Posterior vena cava (tissue), 2 donors: ENCODE measurements at places on chromosomes 4 and X. TPM values are rescaled to one million over a fixed set of nuclear protein-coding genes. Genes with fewer than 3 reads are reported as not detected.

MAOA gene
- total RNA-seq: 90.5 TPM

ATP1B4 gene
- total RNA-seq: not detected

ZNF275 gene
- total RNA-seq: 10.8 TPM

PHOX2B gene
- total RNA-seq: not detected

PNMA3 gene
- total RNA-seq: 0.14 TPM

CXCL5 gene
- not detected for total RNA-seq

DNA sequence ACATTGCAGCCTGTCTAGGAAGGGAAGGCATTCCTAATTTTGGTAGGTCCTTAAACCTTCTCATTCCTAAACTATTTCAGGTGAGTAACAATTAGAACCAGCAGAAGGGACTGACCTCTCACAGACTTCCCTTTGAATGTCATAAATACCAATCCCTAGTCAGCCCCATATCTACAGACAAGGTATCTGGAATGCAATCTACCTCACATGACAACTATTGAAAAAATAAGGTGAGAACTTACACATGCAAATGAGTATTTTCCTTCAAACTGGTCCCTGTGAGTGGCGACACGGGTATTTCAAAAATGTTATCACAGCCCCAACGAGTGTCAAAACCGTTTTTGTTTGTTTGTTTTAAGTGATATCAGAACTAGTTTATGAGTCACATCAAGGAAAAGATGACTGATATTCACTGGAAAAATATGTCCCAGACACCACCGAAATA, 102.4 kb upstream of the VCX2 start:
- DNase-seq: no peak

- DNase-seq: no peak
Observed at GRCh38 chr4:150943818-150944217, 71.3 kb downstream of the LRBA start.

GRCh38 chr4:87851332-87851731, 18.6 kb downstream of the MEPE start:
- peak; percentile 79 for DNase-seq

- no peak for DNase-seq
Observed at GRCh38 chr4:158006990-158007389, 165.8 kb downstream of the GASK1B start.

DNA sequence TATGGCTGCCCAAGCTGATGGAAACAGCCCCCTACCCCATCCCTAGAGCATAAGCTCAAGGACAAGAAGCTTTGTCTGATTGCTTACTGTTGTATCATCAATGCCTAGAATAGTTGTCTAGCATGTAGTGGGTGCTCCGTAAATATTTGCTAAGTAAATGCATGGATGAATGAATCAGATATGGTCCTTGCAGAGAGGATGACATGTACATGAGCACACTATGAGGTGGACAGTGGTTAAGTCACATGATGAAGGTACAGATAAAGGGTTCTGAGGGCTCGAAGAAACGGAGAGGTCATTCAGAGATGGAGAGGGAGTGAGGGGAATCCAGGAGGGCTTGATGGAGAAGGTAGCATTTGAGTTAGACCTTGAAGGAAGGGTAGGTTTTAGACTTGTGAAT, 214.2 kb downstream of the RBMX2 start:
- no peak for DNase-seq

DNA sequence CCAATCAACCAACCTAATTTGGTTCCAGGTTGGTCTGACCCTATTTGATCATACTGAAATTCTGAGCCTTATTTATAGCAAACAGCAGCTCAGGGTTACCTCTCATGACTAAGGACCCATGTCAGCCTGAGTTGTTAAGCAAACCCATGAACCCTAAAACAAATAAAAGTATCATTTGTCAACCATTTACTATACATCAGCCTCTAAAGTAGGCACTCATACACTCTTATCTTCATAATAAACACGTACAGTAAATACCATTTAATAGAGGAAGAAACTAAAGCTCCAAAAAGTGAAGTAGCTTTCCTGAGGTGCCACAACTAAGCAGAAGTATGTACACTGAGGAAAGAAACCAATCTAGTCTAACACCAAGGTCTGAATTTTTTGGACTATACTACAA, 25.2 kb downstream of the MANBA start:
- no peak for DNase-seq

DNA sequence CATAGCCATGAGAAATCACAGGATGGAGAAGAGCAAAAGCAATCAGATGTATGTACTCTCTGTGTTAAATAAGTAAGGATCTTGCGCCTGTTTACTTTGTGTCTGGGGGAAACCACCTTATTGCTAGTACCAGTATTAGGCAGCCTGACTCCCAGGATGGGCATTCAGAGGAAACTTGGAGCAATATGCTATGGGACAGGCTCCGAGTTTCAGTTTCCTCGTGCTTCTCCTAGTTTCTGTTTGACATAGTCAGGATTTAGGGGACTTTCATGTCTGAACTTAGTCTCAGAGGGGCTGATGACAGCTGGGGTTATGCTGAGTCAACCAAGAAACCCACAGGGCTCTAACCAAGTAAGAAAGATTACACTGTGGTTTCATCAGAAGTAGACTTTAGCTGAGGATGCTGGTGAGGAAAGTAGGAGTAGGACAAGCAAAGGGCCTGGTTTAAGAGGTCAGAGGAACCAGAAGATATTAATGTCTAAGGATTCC, 13.5 kb downstream of the NSUN7 start:
- DNase-seq: no peak

DNA sequence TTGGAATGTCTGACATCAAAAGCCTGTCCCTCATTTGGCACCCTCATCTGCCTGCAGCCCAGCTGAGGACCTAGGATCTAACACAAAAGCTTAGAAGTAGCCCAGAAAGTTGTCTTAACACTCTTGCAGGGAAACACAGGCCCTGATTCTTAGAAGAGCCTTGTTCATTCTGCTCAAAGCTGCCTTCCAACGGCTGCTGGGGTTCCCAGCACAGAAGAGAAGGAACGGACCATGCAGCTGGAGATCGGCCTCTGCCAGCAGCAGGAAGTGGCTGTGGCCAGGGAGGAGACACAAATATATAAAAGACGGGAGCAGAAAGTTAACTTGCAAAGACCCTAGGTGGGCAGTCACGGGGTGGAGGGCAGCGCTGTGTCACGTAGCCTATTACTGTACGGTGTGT, 20.4 kb downstream of the PRPS2 start:
- DNase-seq: no peak

DNA sequence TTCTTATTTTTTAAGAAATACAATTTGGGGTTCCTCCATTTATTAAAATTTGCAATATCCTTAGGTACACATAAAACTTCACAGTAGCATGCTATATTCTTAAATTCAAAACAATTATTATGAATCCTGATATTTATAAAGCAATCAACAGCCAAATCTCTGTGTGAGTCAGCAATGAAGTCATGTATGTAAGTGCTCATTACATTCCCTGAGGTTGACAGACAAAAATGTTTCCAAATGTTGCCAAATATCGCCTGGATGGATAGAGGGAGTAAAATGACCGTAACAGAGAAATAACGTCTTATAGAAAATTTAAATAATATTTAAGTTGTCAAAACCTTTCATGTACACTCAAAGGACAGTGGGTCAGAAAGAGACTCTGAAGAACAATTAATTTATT, 220.0 kb downstream of the PCDH18 start:
- no peak for DNase-seq

- no peak for DNase-seq
Observed at GRCh38 chr4:57075367-57075766, 34.8 kb downstream of the IGFBP7 start.

GRCh38 chrX:48531358-48531959, 8.1 kb upstream of the TBC1D25 start:
- no peak for DNase-seq

- no peak for DNase-seq
Observed at GRCh38 chrX:34893741-34894140, 48.9 kb upstream of the FAM47B start.
